ENCODE measurements at places on chromosomes 6 and 20.

DNA sequence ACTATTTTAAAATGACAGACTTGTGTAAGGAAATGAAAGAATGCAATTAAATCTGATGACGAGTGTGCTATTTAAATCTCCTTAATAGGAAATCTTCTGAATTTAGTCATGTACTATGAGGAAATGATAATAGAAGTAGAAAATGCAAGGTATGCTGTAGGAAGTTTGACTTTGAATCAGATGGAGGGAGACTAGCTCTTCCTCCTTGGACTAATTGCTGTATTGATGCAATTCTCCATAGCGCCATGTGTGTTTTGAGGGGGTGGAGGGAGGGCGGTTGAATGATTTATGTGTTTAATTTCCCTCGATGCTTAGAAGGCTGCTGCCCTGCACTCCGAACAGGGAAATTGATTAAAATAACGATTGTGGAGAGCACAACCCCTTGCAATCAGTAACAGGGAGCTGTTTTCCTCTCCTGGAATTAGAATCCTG, 214.4 kb upstream of the PRND start:
- no peak for DNase-seq

GRCh38 chr6:35514587-35514986, 1.9 kb upstream of the TULP1 start:
- DNase-seq: no peak

DNA sequence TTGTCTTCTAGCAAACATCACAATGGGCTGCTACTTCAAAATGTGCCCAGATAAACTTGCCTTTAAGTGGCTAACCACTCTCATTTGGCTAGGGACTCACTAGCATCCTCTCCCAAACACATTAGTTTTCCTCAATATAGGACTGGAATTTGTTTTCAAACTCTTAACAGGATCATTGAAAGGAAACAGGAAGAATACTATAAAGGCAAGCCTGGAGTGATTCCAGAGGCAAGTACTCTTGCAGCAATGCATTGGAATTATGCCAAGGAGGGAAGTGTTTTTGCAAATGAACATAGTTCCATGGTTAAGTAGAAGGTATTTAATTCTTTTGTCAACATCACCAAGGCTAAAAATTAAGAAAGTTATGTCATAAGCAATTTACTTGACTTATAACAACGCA, 12.2 kb downstream of the EPHA7 start:
- no peak for DNase-seq

DNA sequence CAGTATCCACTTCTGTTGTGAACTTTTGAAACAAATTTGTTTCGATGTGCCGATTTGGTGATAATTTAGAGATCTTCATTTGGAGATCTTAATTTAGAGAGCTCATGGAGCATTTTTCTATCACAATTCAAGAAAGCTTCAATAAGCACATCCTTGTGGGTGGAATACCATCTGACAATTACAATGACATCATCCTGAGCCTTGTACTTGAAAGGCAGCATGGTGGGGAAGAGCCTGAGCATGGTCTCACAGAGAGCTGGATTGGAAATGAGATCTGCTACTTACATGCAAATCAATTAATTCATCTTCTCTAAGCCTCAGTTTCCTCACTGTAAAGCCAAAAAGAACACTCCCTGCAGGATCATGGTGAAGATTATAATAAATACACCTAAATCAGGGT, 75.9 kb downstream of the FRK start:
- DNase-seq: no peak

DNA sequence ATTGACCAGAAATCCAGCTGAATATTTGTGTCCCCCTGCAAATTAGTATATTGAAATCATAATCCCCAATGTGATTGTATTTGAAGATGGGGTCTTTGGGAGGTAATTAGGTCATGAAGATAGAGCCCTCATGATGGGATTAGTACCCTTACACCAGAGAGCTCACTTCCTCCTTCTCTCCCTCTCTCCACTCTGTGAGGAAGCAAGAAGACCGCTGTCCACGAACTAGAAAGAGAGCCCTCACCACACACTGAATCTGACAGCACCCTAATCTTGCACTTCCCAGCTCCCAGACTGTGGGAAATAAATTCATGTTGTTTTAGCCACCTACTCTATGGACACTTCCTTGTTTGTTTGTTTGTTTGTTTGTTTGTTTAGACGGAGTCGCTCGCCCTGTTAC, 11.9 kb upstream of the PLAGL1 start:
- no peak for DNase-seq

DNA sequence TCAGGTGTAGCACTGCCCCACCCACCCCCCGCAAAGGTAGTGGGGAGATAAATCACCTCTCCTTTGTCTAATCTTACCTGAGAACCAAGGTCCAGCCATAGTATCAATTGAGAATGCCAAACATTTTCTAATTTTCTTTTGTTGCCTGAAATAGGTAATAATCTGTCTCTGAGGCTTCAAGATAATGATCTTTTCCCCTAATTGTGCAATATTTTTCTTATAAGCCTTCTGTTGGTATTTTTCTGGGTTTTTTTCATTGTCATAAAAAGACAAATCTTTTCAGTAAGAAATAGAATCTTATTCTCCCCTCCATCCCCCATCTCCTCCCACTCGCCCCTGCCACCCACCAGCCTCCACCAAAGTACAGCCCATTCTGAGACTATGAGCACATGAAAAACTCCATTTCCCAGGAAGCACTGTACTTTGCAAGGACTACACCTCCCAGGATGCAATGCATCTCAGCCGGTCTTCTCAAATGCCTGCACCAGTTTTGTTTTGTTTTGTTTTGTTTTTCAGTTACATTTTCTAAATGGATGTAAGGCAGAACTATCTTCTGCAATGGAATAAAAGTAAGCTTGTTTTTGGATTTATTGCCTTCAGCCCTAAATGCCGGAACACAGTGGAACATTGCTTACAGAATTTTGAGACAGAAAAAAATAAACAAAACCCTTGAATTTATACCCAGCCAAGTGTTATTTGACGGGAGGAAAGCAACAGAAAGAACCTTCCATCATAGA, 268.0 kb downstream of the TFAP2A start:
- no peak for DNase-seq

DNA sequence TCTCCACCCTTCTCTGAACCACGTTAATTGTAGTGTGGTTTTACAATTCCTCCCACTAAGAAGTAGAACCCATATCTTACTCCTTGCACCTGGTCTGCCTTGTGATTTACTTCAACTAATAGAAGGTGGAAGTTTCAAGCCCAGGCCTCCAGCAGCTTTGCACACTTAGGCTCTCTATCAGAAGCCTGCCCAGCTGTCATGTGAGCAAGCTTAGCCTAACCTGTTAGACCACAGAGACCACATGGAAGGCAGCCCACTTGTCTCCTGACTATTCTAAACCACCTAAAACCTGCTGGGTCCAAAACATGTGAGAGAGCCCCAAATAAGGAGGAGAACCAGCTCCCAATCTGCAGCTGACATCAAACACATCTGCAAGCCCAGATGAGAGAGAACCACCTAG, 127.6 kb upstream of the BTBD3 start:
- DNase-seq: no peak

DNA sequence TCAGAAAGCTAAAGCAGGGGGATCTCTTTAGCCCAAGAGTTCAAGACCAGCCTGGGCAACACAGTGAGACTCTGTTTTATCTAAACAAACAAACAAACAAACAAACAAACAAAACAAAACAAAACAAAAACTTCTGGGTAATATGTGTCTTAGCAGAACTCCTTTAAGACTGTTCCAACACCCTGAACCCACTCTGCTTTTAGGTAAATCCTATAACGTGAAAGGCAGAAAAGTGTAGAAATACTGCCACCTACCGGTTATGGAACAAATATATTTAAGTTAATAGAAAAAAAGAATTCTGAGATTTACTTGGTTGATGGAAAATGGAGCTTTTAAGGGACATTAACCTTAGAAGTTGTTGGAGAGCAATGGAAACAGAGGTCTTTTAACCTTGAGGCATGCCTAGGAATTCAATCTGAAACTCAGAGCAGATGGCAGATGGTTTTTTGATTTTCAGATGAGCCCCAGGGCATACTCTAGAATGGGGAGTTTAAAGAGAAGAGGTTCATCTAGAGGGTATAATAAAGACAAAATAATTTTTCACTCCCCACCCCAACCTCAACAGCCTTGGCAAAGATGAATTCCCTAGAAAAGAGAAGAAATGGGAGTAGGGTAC, 38.5 kb downstream of the SOD2 start:
- no peak for DNase-seq

DNA sequence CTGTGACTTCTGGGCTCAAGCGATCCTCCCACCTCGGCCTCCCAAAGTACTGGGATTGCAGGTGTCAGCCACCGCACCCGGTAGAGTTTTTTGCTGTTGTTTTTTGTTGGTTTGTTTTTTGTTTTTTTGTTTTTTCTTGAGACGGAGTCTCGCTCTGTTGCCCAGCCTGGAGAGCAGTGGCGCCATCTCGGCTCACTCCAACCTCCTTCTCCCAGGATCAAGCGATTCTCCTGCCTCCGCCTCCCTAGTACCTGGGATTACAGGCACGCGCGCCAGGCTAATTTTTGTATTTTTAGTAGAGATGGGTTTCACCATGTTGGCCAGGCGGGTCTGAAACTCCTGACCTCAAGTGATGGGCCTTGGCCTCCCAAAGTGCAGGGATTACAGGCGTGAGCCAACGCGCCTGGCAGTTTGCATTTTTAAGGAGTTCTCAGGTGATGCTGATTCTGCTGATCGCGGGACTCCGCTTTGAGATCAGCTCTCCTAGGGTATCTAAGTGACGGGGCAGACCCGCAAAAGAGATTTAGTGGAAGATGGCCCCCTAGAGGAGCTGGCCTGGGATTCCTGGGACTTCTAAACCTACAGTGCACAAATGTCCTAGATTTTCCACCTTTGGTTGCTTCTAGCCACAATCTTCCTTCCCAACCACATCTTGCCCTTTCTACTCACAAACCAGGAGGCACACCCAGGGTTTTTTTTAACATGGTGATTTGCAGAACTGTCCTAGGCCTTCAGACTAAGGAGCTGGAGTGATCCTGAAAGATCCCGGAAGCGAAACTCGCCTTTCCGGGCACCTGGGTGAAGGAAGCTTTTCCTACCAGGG, 45.2 kb downstream of the DPPA5 start:
- no peak for DNase-seq

- DNase-seq: no peak
Measured at GRCh38 chr6:139529420-139529819, 155.0 kb upstream of the CITED2 start.

- DNase-seq: no peak
Measured at GRCh38 chr20:11718474-11719094, 199.1 kb upstream of the BTBD3 start.

DNA sequence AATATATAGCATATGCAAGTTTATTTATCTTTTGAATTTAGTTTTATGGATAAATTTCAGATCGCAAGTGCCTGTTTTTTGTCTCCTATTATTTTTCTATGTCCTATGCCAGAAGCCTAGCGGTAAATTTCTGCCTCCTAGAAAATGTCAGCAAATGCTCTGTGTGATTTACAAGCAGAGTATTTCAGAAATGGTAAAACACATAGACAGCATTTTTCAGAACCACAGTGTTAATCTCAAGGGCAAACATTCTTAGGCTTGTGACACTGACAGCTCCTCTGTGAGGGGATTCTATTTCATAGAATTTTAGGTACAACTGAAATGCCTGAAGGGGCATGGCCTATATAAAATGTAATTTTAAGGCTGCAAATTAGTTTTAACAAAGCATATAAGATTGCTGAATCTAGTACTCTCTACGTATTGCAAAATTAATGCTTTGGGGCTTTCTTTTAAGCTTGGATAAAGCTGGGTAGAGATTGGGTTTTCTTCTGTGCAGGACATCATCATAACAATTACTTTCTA, 89.9 kb upstream of the PTCHD4 start:
- DNase-seq: no peak

DNA sequence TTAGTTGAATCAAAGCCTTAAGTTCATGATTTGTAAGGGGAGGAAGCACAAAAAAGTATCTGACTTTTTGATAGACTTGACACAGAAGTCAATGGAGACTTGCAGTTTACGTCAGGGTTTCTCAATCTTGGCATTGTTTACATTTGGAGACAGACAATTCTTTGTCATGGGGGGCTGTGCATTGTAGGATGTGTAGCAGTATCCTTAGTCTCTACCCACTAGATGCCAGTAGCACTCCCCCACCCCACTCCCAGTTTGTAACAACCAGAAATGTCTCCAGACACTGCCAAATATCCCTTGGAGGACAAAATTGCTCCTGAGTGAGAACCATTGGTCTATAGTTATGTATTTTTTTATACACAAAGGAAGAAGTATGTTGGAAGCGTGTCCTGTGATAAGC, 434.1 kb downstream of the RFPL4B start:
- DNase-seq: no peak

DNA sequence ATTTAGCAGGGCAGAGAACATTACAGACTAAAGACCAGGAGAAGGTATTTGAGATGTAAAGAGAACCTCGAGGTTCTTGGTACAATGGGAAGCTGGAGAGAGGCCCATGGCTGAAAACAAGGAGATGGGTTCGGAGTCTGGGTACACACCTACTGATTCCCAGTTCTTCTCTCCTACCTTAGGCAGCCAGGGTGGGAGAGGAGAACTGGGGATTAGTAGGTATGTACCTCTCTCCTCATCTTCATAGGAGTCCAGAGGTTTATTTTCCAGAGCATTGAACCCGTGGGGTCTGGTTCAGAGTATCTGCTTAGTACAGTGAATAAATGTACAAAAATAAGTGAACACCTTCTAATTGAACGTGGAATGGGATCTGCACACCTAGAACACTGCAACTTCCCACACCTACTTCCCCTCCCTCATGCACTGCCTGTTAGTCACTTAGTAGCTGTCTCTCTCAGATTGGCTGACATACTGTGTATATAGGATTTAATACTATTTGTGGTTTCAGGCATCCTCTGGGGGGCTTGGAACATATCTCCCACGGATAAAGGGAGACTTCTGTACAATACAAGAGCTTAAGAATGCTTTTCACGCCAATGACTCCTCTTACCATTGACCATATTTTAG, 23.5 kb upstream of the NUP153 start:
- DNase-seq: no peak

Measured in stimulated activated CD4-positive, alpha-beta T cell treated with anti-CD3 and anti-CD28 coated beads, Interleukin-12 subunit alpha, Interleukin-12 subunit beta, amount 100 ng/mL, for 24 hours (primary cell).